ENCODE measurements at places on chromosomes 2 and 18. TPM values are rescaled to one million over a fixed set of nuclear protein-coding genes. Genes with fewer than 3 reads are reported as not detected.

RAB12 gene
- 65.1 TPM for polyA plus RNA-seq

GRCh38 chr18:59623456-59624368 lies 73.5 kb downstream of the CCBE1 start:
- DNase-seq: no peak

TOGARAM2 gene
- 2.4 TPM for polyA plus RNA-seq

DNA sequence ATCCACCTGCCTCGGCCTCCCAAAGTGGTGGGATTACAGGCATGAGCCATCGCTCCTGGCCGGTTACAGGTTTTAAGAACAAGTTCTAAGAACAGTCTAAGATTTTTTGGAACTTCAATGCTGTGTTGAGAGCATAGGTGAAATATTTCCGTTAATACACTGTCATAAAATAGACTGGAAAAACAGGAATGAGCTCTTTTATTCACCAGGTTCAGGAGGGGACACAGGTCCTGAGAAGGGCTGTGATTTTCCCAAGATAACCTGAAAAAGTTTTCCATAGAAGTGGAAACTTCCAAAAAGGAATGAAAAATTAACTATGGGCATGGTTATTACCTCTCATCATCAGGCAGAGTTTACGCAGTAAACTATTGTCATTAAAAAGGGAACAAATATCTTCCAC lies 97.6 kb upstream of the TMEM178A start:
- no peak for DNase-seq

- DNase-seq: no peak
Observed at GRCh38 chr2:18154259-18154658, 275.8 kb downstream of the KCNS3 start.

DNA sequence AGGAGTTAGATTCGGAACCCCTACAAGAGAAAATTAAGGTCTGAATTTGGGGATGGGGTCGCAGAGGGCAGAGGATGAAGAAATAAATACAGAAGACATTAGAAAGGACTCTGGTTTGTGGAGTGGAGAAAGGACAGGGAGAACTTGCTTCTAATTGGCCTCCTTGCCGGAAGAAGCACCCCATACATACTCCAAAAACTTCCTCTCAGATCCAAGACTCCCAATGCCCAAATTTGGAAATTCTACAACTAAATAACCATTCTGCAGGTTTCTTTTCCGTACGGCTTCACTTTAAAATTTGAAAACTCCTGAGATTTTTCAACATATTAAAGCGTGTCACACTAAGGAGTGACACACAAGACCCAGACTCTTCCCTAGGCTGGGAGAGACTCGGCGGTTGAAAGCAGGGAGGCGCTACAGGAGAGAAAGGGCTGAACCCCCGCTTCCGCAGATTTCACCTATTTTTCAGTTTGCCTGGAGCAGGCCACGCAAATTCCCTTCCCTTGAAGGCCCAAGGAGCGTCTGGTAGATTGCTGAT lies 478 bp downstream of the CLHC1 start:
- DNase-seq: no peak
